ENCODE measurements at places on chromosomes 1 and 21.

DNA sequence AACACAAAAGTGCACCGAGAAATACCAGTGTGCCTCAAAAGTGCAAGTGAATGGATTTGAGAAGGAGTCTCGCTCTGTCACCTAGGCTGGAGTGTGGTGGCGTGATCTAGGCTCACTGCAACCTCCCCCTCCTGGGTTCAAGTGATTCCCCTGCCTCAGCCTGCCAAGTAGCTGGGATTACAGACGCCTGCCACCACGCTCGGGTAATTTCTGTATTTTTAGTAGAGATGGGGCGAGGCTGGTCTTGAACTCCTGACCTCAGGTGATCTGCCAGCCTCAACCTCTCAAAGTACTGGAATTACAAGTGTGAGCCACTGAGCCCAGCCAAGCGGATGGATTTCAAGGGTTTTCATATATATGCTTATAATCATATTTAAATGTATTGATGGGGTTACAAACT is 35.8 kb downstream of the PRRX1 start:
- DNase-seq, result no peak

DNA sequence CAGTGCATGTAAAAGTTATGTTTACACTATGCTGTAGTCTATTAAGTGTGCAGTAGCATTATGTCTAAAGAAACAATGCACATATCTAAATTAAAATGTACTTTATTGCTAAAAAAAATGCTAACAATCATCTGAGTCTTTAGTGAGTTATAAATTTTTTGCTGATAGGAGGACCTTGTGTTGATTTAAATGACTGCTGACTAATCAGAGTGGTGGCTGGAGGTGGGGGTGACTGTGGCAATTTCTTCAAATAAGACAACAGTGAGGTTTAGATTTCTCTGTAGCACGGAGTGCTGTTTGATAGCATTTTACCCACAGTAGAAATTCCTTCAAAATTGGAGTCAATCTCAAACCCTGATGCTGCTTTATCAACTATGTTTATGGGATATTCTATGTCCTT is 37.0 kb downstream of the HS2ST1 start:
- DNase-seq, result no peak

- no peak for DNase-seq
Observed at GRCh38 chr1:44503625-44504024, 98.6 kb downstream of the RNF220 start.

DNA sequence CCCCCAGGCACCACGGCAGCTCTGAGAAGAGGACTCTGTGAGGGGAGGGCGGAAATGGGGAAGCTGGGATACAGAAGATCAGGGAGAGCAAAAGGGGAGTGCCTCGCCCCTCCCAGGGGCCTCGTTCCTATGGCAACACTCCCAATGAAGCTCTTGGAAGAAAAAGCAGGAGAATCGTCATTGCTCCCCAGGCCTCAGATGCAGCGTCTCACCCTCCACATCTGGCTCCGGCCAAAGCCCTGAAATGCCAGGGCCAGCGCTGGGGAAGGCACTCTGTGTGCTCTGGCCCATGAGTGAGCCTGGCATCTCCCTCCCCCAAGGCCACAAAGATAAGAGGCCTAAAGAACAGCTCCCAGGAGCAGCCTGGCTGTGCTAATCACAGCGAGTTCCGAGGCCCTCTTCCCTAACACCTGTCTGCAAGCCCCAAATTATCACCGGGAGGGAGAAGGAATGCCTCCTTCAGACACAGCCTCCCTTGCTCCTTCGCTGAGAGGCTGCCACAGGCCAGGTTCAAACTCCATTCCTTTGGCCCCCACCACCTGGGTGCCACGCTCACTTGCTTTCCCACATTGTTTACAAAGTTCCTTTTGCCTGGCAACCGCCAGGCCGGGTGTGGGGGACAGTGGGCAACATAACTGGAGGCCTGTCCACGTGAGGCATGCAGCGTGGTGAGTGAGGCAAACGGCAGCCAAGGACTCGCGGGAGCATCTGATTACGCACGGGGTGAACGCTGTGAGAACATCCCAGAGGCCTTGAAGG is 27.8 kb downstream of the ECE1 start:
- DNase-seq, result peak; percentile 35

DNA sequence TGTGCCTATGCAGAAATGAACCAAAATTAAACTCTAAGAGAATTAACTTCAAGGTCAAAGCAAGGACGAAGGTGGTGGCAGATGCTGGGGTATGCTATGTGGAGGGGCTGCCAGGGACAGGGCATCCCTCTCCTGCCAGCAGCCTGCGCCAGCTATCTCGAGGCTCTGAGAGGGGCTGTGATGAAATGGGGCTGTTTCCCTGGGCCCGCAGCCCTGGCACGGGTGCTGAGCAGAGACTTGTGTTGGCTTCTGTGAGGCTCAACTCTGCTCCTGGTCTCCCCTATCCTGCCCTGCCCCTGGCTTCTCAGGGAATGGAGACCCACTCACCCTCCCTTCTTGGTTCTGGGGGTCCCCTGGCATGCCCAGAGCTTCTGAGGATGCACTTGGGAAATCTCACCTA is 41.9 kb upstream of the TIAM1 start:
- DNase-seq, result no peak

DNA sequence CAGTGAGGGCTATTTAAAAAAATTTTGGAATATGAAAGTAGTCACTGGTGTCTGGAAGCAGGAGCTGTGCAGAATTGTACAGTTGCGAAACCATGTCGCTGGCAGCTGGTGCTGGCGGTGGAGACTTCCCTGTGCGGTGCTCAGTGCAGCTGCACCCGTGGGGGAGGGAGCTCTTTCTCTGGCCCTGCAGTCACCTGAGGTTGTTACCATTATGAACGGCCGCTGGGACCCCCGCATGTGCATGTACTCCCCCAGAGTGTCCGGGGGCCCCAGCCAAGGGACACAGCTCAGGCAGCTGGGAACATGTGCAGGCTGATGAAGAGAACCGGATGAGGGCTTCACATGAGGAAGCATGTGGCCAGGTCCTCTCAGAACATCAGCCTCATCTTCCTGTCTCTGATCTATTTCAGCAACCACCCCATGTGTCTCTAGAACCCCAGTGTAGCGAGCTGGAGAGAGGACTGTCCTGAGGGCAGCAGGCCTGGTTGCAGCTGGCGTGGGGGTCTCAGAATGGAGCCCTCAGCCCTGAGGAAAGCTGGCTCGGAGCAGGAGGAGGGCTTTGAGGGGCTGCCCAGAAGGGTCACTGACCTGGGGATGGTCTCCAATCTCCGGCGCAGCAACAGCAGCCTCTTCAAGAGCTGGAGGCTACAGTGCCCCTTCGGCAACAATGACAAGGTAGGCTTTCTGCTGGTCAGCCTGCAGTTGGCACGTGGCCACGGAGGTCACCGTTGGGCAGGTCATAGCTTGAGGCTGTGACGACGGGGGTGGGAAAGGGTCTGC is at the start of gene TRPM2:
Gene TRPM2, plus strand, starts transcription at position 431 of the 780 bp plus-strand sequence. Its CDS starts 80 bp downstream, at position 511.
- peak; percentile 88 for DNase-seq

GRCh38 chr1:1322418-1322817 is 2.0 kb downstream of the INTS11 start:
- DNase-seq, result no peak

GRCh38 chr1:66282343-66282852 is 251.6 kb upstream of the SGIP1 start:
- DNase-seq, result peak; percentile 92

- DNase-seq, result no peak
Observed at GRCh38 chr1:53291574-53291973, 36.3 kb downstream of the LRP8 start.

- DNase-seq, result no peak
Observed at GRCh38 chr1:68213843-68214242, 18.5 kb downstream of the WLS start.

- DNase-seq, result no peak
Observed at GRCh38 chr21:17514124-17514845, 1.4 kb downstream of the CXADR start.

DNA sequence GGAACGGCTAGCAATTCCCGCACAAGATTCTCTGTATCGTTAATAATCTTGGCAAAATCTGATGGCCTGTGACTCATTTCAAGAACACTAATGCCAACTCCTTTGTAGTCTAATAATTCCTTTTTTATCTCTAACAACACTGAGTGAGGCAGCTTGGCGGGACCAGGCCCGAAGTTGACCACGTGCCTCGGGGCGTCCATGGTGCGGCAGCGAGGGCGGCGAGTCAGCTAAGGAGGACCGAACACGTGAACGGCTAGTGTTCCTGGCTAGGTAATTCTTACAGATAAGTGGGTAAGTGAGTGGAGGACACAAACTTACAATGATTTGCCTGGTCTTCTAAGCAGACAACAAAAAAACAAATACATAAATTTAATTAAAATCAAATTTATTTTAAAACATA is 49.3 kb upstream of the ADGRL4 start:
- DNase-seq, result no peak

DNA sequence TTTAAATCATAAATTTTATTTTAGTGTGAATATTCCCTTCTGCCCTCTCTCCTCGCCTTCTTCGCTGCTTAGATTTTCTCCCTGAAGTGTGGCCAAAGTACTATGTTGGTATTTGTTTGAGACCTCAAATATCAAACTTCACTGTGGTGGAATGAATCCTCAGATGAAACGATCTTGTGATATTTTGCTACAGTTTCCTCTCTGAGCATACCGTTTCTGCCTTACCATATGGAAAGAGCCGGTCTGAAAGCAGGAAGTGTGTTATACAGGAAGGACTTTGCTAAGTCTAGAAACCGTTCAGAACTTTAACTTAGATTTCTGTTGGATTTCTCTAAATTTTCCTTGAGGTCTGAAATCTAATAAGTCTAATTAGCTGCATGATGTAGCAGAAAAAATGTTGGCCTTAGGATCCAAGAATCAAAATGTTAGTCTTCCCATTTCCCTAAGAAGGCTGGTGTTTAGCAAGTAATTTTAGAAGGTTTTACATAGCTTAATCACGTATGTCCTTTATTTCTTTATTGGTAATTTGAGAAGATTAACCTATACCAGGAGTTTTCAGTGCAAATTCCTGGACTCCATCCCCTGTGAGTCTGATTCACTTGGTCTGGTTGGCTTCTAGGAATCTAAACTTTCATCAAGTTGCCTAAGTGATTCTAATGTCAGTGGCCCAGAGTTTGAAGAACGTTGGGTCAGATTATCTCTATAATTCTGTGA is 30.7 kb downstream of the SDCCAG8 start:
- peak; percentile 79 for DNase-seq

DNA sequence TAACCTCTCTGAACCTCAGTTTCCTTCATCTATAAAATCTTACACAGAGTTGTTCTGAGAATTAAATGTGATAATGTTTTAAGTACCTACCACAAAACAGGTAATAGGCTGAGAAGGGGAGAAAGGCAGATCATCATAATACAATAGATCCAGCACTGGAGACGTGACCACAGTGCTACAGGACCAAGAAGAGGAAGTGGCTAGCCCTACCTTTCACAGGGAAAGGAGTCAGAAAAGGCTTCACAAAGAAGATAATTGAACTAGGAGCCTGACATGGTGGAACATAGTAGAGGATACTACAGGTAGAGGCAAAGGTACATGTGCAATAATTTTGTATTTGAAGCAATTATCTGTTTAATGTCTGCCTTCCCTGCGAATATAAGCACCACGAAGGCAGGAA is 45.1 kb downstream of the ERI3 start:
- no peak for DNase-seq

- peak; percentile 19 for DNase-seq
Observed at GRCh38 chr21:25577424-25578055, 29.7 kb downstream of the MRPL39 start.

DNA sequence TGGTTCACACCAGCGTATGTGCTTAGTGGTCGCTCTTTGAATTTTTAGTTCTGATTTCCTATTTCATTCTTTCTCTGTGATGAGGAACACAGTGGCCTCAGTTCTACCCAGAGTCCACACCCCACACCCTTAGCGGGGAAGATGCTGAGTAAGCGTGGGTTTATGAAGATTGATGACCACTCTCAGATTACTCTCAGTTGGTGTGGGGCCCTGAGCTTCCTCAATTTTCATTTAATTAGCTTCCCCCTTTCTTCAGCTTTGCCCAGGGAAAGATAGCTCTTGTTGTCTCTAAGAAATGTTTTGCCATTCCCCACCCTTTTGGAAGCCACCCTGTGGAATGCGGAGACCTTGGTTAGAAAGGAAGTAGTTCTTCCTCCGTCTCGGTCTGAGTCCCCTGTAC is 299.9 kb upstream of the PROX1 start:
- DNase-seq, result no peak

- no peak for DNase-seq
Observed at GRCh38 chr1:85553416-85554335, 26.9 kb upstream of the CCN1 start.

- no peak for DNase-seq
Observed at GRCh38 chr1:12572522-12572921, 45.5 kb downstream of the DHRS3 start.

DNA sequence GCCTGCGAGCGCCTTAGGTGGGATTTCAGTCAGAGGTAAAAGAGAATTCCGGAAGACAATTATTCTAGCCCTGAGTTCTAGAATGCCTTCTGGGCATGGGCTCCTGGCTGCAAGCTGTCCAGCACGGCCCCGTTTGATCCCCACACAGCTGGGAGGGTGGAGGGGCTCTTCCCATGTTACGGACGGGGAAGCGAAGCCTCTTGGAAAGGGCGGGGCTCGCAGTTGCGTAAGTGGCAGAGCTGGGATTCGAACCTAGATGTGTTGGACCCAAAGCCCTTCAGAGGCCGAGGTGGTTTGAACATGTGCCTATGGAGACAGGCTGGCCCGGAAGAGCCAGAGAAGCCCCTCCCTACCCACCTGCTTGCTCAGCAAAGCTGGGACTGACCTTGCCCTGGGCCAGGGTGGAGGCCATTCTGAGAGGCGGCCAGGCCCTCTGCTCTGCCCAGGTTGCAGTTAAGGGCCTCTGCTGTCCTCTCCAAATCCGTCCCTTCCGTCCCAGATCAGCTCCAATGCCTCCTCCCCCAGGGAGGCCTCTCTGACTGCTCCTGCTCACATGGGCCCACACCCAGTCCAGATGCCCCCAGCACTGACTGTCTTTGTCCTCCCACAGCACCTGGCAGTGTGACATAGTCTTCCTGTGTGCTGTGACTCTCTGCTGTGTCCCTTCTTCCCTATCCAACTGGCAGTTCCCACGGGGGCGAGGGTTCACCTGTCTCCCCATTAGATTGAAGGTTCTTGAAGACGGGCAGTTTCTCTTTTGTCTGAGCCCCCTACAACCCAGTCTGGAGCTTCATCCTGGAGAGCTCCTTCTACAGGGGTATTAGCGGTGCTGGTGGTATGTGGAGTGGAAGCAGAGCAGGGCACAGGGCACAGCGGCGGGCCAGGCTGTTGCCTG is 1.2 kb upstream of the HSPB7 start:
- no peak for DNase-seq

GRCh38 chr1:94130851-94131595 is 10.1 kb upstream of the ABCA4 start:
- no peak for DNase-seq

DNA sequence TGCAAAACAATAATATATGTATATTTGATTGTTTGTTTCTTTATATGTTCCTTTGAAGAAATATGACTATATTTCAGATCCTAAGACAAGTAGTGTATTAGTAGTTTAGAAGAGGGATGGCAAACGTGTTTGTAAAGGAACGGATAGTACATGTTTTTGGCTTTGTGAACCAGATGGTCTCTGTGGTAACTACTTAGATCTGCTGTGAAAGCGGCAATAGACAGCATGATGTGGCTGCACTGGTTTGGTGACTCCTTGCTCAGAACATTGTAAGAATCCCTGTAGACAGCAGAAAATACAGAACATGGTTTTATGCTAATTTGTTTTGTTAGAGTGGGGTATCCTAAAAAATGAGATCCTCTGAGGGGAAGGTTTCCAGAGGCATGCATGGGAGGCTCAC is 3.1 kb downstream of the ACADM start:
- DNase-seq, result no peak
